Kasumi-1 (cell line): ENCODE measurements at places on chromosomes 4 and X.

GRCh38 chr4:161919442-161920220, 244.2 kb downstream of the FSTL5 start:
- no peak for DNase-seq

GRCh38 chrX:153766871-153767673, 3.0 kb downstream of the PLXNB3 start:
- no peak for DNase-seq

- DNase-seq: no peak
These were observed 14.1 kb upstream of the RHOXF2 start for GRCh38 chrX:120144178-120144844.

GRCh38 chr4:122903766-122904288, 18.6 kb downstream of the NUDT6 start:
- DNase-seq: no peak

GRCh38 chr4:145295547-145295946, 115.2 kb upstream of the OTUD4 start:
- no peak for DNase-seq

GRCh38 chr4:14607001-14607400, 395.3 kb upstream of the CPEB2 start:
- no peak for DNase-seq

DNA sequence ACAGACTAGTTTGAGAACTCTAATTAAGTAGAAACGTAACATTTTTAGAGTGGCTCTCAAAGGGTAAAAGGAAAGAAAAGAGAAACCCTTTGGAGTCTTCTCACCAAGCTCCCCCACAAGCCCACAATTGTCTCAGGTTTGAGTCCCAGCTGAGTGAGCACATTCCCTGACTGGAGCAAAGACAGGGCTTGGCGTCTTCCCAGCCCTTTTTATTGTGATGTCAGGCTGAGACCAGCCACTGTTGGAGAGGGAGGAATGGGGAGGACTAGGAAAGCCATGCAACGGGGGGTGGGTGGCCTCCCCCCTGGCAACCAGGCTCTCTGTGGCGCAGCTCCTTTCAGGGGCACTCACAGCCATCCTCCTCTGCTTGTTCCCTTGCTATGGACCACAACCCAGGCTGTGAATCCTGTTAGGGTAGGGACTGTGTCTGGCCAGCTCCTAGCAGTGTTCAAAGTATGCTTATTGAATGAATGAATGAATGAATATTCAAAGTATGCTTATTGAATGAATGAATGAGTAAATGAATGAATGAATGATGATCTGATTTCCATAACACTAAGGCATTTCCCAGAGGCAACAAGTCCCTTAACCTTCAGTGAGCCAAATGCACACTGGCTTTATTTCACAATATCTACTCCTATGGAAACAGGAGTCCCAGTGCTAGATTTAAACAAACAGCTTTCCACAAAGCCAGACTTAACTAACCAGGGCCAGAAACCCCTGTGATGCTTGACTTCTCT, 413.3 kb downstream of the MID1IP1 start:
- DNase-seq: no peak

- DNase-seq: peak; percentile 33
These were observed at the start of gene STATH for GRCh38 chr4:69995526-69996016. Gene STATH (plus strand): TSS chr4:69995966. CDS start chr4:69998438, 2,472 bp downstream.

DNA sequence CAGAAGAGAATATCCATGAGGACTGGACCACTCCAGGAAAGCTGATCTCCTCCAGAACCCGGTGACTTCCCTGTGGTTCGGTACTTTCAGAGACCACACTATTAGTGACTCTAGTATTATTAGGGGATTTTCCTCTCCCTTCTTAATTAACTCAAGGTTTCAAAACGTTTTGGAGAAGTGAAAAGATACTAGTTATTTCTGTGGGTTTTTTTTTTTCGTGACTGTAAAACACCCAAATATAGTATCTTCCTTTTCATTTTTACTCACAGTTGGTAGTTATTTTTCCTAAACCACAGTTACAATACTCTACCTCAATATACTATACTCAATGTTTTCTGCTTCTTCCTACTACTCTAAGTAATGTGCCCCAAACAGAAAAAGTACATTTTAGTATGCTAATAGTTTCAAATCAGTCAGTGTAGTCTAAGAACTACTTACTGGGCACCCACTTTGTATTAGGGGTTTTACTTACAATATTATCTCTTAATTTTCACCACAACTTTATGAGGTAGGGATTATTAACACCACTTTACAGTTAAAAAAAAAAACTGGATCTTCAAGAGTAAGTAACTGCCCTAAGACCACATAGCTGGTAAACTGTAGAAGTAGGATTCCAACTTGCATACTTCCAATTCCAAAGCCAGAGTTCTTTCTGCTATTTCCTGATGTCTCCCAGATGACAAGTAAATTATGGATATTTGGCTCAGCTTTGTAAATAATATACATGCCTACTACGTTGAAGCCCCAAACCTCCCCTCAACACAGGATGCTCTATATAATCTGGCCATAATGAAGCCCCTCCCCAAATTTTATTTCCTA, 45.0 kb downstream of the SLC9A7 start:
- DNase-seq: no peak

GRCh38 chr4:118745357-118745756, 60.2 kb downstream of the METTL14 start:
- peak; percentile 9 for DNase-seq

DNA sequence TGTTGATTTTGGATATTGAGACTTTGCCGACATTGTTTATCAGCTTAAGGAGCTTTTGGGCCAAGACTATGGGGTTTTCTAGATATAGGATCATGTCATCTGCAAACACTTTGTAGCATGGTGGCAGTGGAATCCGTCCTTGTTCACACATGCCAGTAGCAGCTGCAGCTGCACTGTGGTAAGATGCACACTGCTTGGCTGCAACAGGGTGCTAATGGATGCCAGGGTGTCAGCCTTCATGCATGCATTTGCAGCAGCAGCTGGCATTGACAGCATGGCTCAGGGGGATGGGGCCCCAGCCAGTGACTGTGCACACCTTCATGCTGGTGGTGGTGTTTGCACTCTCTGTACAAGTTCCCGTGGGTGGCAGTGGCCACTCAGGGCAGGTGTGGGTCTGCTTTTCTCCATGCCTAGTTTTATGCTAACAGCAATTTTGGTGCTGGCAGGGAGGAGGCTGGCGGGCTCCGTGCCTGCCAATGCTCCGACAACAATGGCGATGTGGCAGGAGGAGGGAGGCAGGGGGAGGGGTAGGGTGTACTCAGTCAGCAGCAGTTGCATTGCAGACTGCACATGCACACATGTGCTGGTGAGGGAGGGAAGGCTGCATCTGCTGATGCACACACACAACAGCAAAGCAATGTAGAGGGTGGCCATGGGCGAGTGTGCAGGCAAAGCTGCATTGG, 37.5 kb downstream of the BEX3 start:
- DNase-seq: no peak

GRCh38 chrX:48917139-48918001, 1.5 kb downstream of the PIM2 start:
- DNase-seq: peak; percentile 83

GRCh38 chrX:118974908-118975671, 672 bp downstream of the LONRF3 start:
- peak; percentile 13 for DNase-seq

- DNase-seq: no peak
These were observed 1676.4 kb downstream of the PCDH7 start for GRCh38 chr4:32396507-32397070.

DNA sequence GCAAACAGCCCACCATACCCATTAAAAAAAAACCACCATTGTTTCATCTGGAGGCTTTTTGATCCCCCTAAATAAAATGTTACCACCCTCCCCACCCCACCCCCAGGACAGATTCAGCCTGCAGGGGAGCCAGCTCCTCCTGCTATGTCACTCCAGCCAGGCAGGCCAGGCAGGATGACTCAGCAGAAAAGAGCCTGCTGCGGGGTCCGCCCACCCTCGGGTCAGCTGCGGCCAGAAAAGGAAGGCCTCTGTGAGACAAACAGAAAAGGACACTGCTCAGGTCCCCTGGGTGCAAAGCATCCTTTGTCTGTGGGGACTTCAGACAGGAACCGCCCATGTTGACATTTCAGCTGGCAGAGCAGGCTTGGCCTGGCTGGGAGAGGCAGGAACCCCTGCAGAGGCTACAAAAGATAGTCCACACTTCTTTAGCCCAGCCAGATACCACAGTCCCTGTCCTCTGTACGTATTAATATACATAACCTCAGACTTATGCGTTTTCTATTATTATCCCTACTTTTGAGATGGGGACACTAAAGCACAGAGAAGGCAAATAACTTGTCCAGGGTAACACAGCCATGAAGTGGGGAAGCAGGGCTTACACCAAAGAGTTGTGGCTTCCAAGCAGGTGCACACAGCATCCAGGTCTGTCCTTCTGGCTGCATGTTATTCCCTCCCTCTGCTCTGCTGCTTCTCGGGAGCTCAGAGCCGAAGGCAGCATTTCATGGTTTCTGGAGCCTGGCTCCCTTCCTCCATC, 147.7 kb downstream of the CPEB2 start:
- DNase-seq: no peak

DNA sequence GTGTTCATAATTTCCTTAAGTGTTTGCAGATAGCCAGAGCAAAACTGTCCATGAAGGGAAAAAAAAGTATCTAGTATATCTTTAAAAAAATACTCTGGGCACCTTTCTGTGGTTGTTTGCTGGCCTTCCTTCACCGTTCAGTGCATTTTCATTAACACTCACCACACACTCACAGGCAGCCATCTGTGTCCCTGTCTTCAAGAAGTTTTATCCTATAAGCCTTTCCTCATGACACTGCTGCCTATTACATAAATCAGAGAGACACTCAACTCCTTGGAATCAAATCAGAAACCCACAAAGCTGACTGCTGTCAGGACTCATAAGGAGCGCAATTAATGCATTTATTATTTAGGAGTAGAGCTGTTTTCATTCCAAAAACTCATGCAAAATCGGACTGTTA, 1720.2 kb downstream of the PCDH7 start:
- DNase-seq: no peak

GRCh38 chrX:136889269-136889668, 8.7 kb upstream of the RBMX start:
- no peak for DNase-seq

- DNase-seq: no peak
These were observed 3.1 kb upstream of the SH3TC1 start for GRCh38 chr4:8195841-8196458.

GRCh38 chrX:56033495-56034180, 198.5 kb upstream of the KLF8 start:
- no peak for DNase-seq

- no peak for DNase-seq
These were observed 47.4 kb downstream of the TEX13A start for GRCh38 chrX:105173071-105173470.

GRCh38 chrX:9785254-9785943, 830 bp upstream of the SHROOM2 start:
- DNase-seq: no peak

DNA sequence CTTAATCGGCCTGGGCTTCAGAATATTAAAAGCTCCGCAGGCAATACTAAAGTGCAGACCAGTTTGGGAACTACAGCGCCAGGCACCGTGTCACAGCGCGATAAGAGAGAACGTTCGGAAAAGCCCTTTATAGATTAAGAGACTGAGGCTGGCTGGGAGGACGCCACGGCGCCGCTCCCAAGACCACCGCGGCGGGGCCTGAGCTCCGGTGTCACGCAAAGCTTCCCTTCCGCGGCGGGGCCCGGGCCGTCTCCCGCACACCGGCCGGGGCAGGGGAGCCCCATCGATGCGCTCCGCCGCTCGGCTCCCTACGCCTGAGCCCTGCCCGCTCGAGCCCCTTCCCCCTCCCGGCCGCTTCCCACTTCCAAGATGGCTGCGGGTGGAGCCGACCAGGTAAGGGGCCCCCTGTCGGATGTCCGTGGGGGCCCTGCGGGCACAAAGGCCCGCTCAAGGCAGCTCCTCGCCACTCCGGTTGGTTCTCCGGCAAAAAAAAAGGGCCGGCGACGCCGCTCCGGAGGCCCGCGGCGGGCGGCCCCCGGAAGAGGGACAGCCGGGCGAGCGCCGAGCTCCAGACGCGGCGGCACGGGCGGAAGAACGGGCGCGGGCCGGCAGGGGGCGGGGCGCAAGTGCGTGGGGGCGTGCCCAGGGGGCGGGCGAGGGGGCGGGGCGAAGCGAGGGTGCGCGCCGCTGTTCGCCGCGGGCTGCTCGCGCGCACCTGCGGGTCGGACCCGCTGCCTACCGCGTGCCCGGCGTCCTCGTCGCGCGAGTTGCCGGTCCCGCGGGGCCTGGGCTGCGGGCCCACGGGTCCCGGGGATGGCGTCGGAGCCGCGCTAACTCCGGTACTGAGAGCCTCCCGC, at the start of gene TBC1D14:
Gene TBC1D14 (plus strand): TSS at position 714 of the 857 bp plus-strand sequence. CDS start 13,564 bp downstream, outside the sequence.
- peak; percentile 75 for DNase-seq

DNA sequence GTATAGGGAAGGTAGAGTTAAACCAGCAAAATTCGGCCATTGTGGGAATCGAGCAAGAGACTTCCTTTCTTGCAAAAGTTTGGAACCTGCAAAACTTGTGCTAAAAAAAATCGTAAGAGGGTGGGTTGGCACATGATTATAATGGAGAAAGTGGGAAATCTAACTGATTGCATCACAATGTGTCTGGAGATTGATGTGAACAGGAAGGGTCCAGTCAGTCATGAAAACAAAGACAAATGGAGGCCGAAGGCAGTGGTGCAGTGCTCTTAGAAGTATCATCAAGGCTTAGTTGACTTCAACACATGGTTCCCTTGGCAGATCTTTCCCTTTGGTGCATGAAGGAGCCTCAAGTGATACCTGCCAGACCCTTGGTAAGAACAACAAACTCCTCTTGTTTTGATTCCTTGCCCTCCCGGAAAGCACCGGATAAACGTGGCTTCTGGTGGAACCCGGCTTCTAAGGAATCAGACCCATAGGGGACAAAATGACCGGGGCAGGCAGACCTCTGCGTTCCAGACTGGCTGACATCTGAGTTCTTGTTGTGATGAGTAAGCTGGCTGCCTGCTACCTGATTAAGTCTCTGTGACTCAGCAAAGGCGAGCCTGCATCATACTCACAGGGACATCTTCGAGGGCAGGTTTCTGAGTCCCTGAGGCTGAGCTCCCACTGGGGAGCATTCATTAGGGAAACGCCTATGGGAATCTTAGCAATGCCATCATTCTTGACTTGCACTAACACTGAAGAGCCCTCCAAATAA, 87.7 kb upstream of the MAP3K15 start:
- DNase-seq: no peak

GRCh38 chrX:72392042-72392441, 86.3 kb upstream of the CITED1 start:
- DNase-seq: no peak

DNA sequence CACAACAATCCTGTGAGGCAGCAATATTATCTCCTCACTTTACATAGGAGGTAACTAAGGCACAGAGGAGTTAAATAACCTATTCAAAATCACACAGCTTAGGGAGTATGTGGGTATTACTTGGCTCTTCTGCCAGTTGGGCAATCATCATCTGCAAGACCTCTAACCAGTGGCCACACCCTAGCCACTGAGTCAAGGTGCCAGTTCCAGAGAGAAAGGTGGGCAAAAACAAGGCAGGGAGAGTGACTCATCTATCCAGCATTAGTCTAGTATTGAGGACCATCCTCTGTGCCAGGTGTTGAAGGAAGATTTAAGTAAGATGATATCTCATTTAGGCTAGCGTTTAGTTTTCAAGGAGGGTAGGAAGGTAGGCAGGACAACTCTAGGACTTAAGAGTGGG, 113.9 kb upstream of the EOLA2 start:
- no peak for DNase-seq

GRCh38 chr4:138235419-138235952, 6.7 kb downstream of the SLC7A11 start:
- DNase-seq: no peak
